Stimulated activated CD4-positive, alpha-beta T cell treated with anti-CD3 and anti-CD28 coated beads, Interleukin-1b, Interleukin-23, amount 100 ng/mL, for 1 hour (primary cell): ENCODE measurements at places on chromosomes 16 and 17.

DNA sequence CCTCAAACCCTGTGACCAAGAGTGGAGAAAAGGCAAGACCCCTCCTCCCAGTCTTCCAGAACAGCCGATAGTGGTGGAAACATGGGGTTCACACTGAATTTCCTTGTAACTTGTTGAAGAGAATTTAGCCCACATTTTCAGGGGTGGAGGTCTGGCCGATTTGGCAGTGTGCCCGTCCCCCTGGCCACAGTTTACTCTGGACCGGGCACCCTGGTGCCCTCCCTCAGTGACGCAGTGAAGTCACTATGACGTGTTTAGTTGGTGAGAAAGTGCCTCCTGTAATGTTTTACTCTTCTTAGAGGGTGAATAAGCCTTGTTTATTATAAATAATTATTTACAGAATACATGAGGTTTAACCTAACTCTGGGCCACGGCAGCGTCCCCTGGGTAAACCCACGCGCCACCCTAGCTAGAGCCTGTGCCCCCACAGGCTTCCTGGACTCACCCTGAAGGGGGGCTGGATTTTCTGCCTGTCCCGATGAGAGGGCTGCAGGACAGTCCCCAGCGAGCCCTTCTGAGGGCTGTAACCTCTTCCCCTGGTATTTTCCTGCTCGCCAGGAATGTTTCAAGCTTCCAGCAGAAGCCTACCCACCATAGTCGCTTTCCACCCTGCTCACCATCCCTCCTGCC, 316.9 kb downstream of the SEC14L1 start:
- no peak for DNase-seq

GRCh38 chr16:68064791-68065365, 20.3 kb upstream of the NFATC3 start:
- DNase-seq: no peak

- no peak for DNase-seq
These were observed 10.0 kb downstream of the SLC22A31 start for GRCh38 chr16:89190150-89190958.

DNA sequence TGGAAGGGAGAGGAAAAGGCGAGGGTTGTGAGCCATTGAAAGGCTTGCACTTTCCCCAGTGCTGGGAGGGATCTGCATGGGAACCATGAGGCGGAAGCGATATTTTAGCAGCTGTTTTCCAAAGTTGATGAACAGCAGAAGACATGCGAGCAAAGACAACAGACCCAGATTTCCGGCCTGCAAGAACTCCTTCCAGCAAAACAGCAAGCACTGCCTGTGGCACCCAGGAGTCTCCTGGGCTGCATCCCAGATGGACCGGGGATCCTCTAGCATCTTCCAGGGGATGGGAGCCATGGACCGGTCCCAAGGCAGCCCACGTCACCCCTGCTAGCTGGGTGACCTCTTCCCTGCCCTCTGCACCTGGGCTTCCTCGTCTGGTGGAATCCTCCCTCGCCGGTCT, 162.8 kb downstream of the IRF8 start:
- no peak for DNase-seq

- DNase-seq: no peak
These were observed 62.4 kb upstream of the SHISA6 start for GRCh38 chr17:11178581-11178980.

GRCh38 chr17:78622491-78623265, 45.5 kb upstream of the DNAH17 start:
- no peak for DNase-seq

- DNase-seq: no peak
These were observed 55.4 kb downstream of the TMEM186 start for GRCh38 chr16:8742068-8742467.

GRCh38 chr16:70774261-70774660, 26.7 kb downstream of the VAC14 start:
- DNase-seq: no peak

DNA sequence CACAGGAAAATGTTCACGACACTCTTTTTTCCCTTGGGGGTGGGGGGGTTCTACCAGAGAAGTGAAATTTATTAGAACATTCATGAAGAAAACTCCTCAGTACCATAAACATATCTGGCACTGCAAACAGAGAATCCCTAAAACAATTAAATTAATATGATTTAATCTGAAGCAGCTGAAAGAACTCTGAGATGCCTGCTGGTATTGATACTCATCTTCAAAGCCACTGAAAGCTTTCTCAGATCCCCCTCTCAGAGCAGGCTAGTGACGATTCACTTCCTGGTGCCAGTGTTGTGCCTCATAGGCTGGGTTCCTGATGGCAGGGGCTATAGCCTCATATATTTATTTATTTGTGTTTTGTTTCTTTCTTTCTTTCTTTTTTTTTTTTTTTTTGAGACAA, 52.7 kb downstream of the MYH10 start:
- DNase-seq: no peak

- DNase-seq: no peak
These were observed 175.2 kb upstream of the CHMP6 start for GRCh38 chr17:80816241-80817103.

- no peak for DNase-seq
These were observed 192.4 kb downstream of the SEC14L1 start for GRCh38 chr17:77332981-77333685.

DNA sequence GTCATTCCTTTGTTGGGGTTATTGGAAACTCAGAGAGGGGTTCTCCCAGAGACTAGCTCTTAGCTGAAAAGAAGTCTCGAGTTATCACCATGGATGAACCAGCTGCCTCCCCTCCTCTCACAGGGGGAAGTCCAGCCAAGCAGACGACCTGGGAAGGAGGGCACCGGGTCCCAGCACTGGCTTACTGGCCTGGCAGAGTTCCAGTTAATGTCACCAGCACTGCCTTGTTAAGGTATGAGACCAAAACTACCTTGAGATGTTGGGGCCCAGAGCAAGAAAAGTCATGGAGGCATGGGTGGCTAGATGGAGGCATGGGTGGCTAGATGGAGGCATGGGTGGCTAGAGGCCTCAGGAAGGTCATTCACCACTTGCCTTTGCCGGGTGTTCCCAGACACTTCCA, 72.4 kb downstream of the WIPI1 start:
- no peak for DNase-seq

DNA sequence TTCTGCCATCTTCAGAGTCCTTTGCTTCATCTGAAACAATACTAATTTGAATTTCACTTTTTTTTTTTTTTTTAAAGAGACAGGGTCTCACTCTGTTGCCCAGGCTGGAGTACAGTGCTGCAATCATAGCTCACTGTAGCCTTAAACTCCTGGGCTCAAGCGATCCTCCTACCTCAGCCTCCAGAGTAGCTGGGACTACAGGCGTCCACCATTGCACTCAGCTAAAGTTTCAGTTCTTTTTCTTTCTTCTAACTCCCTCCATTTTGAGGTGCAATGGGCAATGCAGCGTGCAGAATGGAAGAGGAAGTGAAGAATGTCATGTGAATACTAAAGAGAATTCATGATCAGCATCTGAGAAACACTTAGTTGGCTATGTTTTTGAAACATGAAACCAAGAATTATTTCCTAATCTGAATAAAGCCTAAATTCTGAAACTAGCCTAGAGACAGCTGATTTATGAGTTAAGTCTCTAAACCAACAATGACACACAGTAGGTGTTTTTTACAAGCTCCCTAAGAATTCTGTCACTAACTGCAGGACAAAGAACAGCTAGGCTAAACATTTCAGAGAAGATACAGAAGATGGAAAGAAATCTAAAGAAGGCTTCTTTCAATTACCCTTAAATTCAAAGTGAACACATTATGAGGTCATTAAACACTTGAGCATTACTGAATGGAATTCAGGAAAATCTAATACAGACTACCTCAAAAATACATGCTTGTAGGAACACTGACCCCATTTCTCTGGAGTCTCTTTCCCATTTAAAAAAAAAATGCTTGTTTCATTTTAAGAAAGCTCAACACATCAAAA, 21.0 kb downstream of the SNN start:
- no peak for DNase-seq

- no peak for DNase-seq
These were observed 53.8 kb upstream of the MTMR4 start for GRCh38 chr17:58568044-58568799.

DNA sequence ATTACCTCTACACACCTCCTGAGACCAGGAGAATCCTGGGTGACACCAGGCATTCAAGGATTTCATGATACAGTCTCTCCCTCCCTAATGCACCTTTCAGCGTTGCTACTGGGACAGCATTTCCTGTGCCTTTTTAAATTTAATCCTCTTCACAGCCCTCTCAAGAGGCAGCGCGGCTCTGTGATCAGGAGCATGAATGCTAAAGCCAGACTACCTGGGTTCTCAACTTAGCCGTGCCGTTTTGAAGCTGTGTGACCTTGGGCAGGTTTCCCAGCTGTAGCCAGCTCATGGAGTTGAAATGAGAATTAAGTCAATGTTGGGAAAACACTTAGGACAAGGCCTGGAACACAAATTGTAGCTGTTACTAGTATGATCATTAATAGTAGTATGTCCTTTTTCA, 191.8 kb downstream of the XYLT1 start:
- DNase-seq: no peak

GRCh38 chr16:30184096-30184890, 891 bp downstream of the CORO1A start:
- peak; percentile 22 for DNase-seq

DNA sequence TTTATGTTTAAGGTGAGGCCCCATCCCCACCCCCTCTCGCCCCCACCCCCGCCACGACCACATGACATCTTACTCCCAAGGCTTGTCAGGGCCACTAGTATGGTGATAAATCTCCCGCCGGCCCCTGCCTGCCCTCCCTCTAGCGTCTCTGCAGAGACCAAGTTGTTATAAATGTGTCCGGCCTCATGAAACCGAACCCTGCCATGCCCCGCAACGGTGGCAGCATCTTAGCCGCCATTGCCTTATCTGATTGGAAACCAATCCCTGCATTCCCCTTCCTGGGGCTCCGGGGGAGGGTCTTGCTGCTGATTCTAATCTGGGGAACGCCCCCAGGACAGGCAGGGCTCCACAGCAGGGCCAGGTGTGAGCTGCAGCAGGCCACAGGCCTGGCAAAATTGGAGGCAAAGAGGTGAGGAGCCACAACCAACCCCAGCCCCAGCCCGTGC, 352.4 kb downstream of the C16orf95 start:
- DNase-seq: no peak

DNA sequence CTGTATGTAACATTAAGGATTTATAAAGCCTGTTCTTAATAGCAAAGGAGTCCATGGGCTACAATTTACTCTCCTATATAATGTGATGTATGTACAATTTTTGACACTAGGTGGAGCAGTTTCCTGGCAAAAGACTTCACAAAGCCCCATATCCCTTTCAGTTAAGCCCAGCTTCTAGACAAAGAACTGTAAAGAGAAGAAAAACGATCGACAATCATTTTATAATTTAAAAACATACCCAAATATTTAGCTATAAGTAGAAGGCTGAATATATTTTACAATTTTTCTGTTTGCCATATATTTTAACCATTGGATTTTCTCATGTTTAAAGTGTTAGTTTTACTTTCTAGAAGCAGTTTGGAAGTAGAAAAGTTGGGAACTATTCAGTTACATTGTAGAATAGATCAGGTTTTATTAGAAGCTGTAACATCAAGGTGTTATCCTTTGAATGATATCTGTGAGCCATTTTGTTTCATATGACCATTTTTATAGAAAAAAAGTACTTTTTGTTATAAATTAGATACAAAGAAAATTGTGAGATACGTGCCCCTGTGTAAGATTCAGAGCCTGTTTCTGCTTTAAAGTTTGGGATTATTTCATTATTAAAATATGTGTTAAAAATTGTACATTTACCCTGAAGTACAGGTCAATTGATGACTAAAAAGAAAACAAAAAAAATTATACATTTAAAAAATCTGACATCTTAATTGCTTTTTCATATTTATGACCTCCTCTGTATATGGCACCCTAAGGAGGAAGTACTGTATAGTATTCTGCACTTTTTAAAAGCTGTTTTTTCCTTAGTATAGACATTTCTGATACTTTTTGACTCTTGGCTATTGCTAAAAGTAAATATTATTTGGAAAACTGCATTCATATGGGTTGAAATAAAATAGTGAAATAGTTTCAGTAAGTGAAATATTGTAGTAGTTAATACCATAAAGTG, 46.3 kb downstream of the VMP1 start:
- DNase-seq: no peak

DNA sequence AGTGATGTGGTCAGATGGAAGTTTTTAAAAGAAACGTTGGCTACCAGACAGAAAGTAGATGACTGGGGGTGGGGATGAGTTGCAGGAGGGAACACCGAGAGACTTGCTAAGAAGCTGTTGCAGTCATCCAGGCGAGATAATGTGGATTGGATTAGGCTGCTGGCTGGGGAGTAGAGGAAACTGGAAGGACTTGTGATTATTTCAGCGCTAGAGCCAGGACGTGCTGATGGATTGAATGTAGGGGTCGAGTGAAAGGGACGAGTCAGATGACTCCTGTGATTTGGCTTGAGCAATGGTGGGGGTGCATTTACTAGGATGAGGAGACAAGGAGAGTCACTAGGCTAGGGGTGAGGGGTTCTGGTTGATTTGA, 88.5 kb downstream of the CLEC16A start:
- DNase-seq: no peak

DNA sequence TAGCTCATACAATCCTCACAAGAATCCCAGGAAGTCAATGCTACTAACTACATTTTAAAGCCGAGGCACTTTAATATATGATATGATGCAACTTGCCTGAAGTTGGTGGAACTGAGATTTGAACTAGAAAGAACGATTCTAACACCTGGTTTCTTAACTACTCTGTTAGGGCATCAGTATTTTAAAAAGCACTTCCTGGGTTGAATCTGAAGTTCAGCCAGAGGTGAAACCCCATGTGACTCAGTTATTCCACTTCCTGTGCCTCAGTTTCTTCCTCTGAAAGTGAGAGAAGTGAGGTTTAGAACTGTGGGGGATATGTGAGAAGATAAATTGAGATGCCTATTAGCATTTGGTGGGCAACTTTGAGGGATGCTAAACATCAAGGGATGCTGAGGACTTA, 129.4 kb upstream of the ANKFN1 start:
- no peak for DNase-seq

DNA sequence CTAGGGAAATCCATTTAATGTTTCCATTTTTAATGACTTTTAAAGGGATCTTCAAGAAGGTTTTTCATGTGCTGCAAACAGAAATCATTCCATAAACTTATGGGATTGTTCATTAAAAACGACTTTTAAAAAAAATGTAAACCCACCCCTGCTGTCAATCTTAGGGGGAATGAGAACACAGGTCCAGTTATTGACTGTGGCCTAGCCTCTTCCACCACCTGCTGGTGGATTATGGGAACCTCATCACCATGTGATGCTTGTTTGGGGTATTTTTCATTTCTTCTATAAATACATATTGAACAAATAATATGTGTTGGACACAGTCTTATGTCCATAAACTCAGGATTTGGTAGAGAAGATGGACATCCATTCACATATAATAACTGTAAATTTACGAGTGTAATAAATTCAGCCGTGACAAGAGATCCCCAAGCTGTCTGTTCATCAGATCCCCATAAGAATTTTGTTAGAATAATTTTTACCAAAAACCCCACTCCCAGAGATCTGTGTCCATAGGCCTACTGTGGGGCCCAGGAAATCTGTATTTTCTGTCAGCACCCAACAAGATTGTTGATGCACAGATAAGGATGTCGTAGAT, 42.0 kb upstream of the TMC5 start:
- peak; percentile 4 for DNase-seq

DNA sequence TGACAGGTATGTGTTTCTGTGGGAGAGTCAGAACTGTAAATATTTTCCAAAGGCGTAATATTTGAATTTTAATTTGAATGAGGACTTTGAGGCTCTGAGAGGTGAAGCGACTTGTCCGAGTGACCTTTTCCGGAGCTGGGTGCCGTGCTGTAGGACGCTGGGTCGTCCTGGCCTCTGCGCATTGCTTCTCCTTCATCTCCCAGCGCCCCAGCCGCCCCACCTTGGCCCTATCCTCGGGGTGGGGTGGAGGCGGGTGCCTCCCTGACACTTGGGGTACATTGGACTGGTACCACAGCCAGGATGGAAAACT, 147.8 kb downstream of the SPECC1 start:
- DNase-seq: no peak

GRCh38 chr16:72159801-72160200, 12.2 kb downstream of the PMFBP1 start:
- DNase-seq: no peak
